Stimulated activated CD4-positive, alpha-beta T cell treated with anti-CD3 and anti-CD28 coated beads, Interleukin-1b, Interleukin-23, amount 100 ng/mL, for 1 hour (primary cell): ENCODE measurements at places on chromosomes 2 and 18.

GRCh38 chr2:80476535-80477117 lies 172.1 kb upstream of the LRRTM1 start:
- DNase-seq = no peak

GRCh38 chr2:241279828-241280227 lies 35.6 kb downstream of the HDLBP start:
- DNase-seq = no peak

GRCh38 chr18:79613186-79613931 lies 66.2 kb upstream of the CTDP1 start:
- DNase-seq = no peak

GRCh38 chr2:237291138-237291792 lies 122.7 kb downstream of the COL6A3 start:
- DNase-seq = no peak

DNA sequence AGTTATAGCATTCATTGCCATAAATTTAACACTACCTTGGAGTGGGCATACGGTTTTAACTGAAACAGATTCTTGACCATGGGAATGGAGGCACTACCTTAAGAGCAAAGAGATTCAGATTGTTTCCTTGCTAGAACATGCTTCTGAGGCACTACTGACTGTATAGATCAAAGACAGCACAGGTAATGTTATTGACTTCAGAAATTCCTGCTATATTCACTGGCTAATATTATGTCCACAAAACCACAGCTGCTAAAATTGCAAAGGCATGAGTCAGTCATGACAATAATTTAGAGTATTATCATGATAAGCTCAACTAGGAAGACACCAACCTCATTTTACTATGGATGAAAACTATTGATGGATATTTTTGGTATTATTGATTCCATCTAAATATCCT lies 39.4 kb downstream of the SLC8A1 start:
- no peak for DNase-seq

GRCh38 chr18:33128581-33128980 lies 311.9 kb downstream of the CCDC178 start:
- no peak for DNase-seq
